ENCODE measurements at places on chromosomes 7 and 10.

GRCh38 chr10:51862149-51862548 lies 162.8 kb upstream of the CSTF2T start:
- no peak for DNase-seq

- DNase-seq = no peak
Observed at GRCh38 chr7:116692401-116693308, 20.7 kb downstream of the MET start.

- peak; percentile 54 for DNase-seq
Observed at GRCh38 chr7:150946421-150947240, 31.5 kb downstream of the KCNH2 start.

- no peak for DNase-seq
Observed at GRCh38 chr10:98201760-98202159, 66.2 kb downstream of the LOXL4 start.

GRCh38 chr7:1632916-1633785 lies 36.9 kb upstream of the ELFN1 start:
- no peak for DNase-seq

- peak; percentile 18 for DNase-seq
Observed at GRCh38 chr10:80148166-80148805, 15.8 kb downstream of the PLAC9 start.

GRCh38 chr7:128935342-128935730 lies 2.4 kb upstream of the IRF5 start:
- DNase-seq = no peak

DNA sequence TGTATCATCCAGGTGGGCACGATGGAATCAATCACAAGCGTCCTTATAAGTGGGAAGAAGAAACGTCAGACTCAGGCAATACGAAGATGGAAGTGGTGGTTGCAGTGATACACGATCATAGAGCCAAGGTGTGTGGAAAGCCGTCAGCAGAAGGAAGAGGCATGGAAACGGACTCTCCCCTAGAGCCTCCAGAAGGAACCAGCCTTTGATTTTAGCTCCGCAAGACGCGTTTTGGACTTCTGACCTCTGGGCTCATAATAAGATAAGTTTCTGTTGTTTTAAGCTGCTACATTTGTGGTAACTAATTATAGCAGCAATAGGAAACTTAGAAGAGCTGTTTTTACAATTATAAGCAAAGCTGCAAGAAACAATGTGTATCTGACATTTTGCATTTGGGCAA lies 14.8 kb downstream of the FANK1 start:
- DNase-seq = no peak

Data from tibial artery (tissue), 4 donors.